HepG2 (cell line): ENCODE measurements at places on chromosomes 12 and 14. TPM values are rescaled to one million over a fixed set of nuclear protein-coding genes. Genes with fewer than 3 reads are reported as not detected.

DNA sequence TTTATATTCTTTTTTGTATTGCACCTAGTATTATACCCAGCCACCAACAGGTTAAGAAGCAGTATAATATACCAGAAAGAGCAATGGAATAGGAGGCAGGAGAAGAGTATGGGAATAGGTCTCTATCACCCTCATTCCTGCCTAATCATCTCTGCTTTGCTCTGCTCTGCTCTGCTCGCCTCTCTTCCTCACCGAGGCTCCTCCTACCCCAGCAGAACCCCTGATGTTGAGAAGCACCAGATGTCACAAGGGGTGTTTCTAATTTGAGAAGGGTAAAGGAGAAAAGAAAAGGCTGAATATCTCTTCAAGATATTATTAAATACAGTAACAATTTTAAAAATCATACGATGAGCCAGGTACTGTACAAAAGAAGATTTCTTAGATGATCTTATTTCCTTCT lies 89.0 kb downstream of the STON2 start:
- no peak for DNase-seq

GRCh38 chr12:4141348-4142270 lies 132.0 kb upstream of the CCND2 start:
- no peak for DNase-seq

DNA sequence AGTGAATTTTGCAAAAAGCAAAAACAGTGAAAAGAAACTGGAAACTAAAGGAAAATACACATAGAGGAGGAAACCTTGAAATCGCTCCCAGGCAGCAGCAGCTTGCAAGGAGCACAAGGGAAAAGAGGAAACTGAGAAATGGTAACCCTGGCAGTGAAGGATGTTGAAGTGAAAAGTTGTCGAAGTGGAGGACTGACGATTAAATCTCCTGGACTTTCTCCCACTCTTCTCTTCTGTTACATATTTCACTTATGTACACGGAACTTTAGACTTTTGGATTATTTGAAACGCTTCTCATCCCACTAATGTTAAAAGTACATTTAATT lies 388.8 kb upstream of the USP15 start:
- DNase-seq = no peak

- no peak for DNase-seq
Observed at GRCh38 chr12:64611341-64612284, 1.3 kb downstream of the RASSF3 start.

The NUBPL gene
- 44.1 and 67.1 TPM in 2 replicates for total RNA-seq

DNA sequence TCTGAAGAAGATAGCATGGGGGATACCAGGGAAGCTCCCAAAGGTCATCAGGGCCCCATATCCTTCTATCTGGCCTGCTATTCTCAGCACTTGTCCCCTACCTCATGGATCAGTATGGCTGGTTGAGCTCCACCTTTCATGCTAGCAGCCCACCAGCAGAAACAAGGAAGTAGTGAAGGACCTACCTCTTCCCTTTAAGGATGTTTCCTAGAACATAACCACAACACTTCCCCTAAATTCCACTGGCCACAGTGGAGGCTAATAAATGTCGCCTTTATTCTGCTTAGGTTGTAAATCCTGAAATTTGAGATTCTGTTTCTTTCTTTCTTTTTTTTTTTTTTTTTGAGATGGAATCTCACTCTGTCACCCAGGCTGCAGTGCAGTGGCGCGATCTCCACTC lies 128.6 kb upstream of the PARP11 start:
- DNase-seq = no peak

DNA sequence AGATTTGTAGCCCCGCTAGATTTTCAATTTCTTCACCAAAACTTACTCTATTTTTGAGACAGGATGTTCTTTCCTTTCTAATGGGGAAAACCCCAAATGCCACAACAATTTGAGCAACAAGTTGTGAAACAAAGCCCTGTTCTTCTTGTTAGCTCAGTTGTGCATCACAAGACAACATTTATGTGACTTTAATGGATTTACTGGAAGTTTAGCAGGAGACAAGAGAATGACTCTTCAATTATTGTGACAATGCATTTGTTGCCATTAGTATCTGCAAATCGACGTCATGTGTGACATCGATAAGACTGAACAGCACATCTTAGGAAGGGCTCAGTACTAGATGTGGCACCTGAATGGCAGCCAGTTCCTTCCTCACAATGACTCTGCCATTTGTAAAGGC lies 1028.9 kb upstream of the TMEM132C start:
- no peak for DNase-seq

DNA sequence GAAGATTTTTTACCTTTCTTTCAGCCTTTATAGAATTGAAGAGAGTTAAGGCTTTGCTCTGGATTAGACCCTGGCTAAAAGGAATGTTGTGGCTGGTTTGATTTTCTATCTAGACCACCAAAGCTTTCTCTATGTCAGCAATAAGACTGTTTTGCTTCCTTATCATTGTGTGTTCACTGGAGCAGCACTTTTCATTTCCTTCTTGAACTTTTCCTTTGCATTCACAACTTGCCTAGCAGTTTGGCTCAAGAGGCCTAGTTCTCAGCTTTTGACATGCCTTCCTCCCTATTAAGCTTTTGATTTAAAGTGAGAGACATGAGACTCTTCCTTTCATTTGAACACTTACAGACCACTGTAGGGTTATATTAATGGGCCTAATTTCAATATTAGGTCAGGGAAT lies 64.1 kb upstream of the USP15 start:
- no peak for DNase-seq

The CLEC4C gene
- not detected in 2 replicates for total RNA-seq

The DLGAP5 gene
- total RNA-seq = 55.8 and 80.1 TPM in 2 replicates

- DNase-seq = peak; percentile 62
Observed at GRCh38 chr12:72346363-72346944, 74.3 kb downstream of the TRHDE start.
